ENCODE measurements at places on chromosomes 3 and 15.

GRCh38 chr15:62105266-62105665, 38.5 kb downstream of the C2CD4A start:
- no peak for DNase-seq

DNA sequence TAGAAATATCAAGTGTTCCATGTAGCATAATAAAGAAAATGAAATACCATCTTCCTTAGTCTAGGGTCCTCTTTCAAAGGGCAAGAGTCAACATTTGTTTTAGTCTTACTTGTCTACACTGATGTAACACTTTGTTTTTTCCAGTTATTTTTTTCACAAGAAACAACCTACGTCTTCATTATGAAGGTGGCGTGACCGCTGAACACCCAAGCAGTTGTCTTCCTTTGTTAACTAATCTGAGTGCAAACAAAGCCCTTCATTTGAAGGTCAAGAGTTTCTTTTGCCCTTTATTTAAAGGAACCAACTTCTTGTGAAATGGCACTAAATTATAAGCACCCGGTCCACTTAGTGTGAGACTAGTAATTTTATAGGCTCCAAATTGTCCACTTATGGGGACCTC, 73.2 kb downstream of the CD47 start:
- DNase-seq: peak; percentile 32

GRCh38 chr3:48423883-48424695, 5.8 kb downstream of the PLXNB1 start:
- no peak for DNase-seq

DNA sequence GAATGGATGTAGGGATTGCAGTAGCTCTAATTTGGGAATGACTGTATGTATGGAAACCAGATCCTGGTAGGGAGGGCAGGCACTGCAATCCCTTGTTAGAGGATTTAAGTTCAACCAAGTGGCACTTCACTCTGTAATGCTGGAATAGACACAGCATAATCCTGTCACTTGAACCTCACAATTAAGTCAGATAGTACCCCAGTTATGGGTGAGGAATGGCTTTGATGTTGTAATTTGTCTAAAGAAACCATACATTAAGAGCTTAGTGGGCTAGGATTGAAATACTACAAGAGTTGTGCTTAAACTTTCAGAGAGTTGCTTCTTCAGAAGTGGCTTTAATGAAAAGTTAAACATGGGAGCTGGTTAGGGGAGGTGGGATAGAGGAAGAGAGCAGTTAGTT, 9.3 kb downstream of the RAB7A start:
- no peak for DNase-seq

GRCh38 chr15:68431792-68432401, at the start of gene ITGA11:
Gene ITGA11 (minus strand): TSS chr15:68432163. CDS start chr15:68432066, 97 bp downstream.
- DNase-seq: no peak

GRCh38 chr3:96754128-96754527, 60.3 kb upstream of the EPHA6 start:
- DNase-seq: no peak

- no peak for DNase-seq
Measured at GRCh38 chr3:13277860-13278531, 142.1 kb downstream of the NUP210 start.

- DNase-seq: no peak
Measured at GRCh38 chr3:124951511-124952281, 17.1 kb upstream of the MUC13 start.

GRCh38 chr3:31858439-31858838, 122.6 kb downstream of the OSBPL10 start:
- DNase-seq: no peak

GRCh38 chr3:56361731-56362130, 106.5 kb downstream of the ERC2 start:
- DNase-seq: no peak

DNA sequence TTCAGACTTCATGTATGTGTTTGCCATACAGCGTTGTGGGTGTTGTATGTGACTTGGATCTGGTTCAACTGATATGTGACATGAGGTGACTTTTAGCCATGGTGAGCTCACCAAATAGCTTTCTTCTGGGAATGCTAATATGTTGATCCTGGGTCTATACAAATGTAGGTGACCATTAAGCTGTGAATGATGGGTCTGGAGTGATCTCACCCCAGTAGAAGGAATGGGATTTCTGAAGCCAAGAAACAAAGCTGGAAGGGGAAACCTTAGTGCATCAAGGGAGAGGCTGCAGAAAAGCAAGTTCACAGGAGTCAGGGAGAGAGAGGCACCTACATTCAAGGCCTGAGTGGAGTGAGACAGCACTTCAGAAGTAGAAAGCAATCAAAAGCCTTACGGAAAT, 421.0 kb upstream of the THRB start:
- DNase-seq: no peak

DNA sequence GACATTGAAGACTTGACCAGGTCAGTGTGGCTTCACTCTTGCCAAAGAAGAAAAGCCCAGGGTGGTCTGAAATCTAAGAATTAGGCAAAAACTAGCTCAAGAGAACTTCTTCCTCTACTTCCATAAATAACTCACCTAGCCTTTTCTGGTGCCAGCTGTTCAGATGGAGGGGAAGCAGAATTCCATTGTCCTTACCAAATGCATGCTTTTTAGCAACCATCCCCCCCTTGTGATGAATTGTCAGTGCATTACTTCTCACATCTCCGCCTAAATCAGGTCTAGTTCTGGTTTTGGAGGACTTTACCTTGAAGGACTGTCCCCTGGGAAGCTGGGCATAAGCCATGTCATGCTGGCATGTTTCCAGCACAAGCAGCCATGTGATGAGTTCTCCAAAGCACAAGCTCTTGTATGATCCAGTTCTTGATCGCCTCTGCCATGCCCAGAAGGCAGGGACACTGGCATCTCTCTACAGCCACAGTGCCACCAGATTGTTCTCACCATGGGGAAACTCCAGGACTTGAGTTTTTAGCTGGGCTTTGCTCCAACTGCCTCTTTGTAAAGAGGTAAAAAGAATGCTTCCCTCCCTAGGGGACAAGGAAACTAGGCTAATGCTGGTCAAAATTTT, 96.4 kb upstream of the IL12A start:
- DNase-seq: no peak

DNA sequence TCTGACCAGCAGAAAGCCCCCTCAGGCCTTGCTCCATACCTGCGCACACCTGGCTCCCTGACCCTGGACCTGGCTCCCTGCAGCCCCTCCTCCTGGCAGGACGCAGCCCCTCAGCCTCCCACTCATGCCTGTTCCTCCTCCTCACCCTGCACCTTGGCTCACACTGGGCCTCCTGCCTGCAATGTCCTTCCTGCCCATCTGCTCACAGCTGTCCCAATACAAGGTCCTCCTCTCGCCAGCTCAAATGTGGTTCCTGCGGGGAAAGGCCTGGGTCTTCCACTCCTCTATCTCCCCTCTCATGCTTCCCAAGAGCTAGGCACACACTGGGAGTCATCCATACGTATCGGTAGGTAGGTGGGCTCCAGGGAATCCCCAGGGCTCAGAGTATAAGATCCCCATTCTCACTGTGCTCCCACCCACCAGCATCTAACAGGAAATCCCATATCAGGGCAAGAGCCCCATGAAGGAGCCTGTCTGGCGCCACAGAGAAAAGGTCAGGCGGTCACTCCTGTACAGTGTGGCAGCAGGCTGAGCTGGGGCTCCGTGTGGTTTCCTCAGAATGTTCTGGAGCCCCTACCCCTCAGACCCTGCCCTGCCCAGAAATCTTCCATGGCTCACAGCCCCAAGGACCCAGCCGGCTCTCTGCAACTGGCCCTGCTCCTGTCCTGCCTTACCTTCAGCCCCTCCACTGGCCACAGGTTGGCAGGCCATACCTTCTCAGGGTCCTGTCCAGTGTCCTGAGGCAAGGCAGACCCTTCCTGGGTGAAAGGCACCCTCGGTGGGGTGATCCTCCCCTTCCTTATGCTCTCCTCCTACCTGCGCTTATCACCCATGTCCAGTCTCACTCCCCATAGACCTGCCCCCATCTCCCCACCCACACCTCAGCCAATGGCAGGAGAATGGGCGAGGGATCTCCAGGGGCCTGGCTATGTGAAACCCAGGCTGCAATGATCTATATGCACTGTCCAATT, 10.9 kb downstream of the PLCD1 start:
- no peak for DNase-seq

DNA sequence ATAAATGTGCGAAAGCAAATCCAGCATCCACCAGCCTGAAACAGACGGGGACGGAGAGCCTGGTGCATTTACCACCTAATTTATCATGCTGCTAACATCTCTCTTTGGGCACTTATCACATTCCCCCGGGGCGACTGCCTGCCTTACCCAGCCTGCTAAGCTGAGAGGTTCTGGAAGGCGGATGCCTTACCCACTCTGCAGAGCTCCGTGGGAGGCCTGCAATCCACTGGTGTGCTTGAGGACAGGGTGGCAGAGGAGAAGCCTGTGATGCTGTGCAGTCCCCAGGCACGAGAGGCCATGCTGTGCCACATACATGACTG, 25.5 kb downstream of the MGLL start:
- DNase-seq: peak; percentile 55

DNA sequence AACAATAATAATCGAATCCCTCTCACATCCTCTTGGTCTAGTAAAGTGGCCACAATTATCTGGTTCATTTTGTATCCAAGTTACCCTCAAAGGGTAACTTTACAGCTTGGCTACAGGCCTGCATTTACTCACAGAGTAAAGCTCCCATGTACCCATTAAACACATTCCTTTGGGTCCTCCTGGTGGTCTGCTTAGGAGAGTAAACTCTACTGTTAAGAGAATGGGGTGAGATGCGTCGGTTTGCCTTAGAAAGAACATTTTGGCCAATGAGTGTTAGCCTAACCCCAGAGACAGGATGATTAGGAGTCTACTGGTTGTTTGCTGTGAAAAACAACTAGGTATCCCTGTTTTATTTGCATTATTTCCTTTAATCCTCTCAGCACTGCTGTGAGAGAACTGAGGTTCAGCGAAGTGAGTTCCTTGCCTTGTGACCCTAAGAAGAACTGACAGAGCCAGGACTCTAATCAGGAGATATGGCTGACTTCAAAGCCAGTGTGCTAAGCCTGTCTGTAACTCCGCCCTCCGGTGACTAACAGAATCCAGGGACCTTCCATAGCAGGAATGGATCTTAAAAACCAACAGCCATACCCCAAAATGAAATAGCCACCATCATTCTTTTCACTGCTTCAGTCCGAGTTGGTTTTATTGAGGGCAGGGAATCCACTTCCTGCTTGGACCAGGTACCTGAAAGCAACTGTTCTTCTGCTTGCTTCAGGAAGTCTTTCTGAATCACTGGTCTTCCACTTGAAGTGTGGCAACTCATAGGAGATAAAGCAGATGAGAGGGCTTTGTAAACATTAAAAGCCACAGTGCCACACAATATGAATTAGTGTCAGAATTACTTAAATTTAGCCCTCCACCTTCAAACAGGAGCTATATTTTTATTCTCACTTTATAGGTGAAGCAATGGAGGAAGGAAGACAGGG, 317.3 kb upstream of the WNT5A start:
- DNase-seq: no peak

DNA sequence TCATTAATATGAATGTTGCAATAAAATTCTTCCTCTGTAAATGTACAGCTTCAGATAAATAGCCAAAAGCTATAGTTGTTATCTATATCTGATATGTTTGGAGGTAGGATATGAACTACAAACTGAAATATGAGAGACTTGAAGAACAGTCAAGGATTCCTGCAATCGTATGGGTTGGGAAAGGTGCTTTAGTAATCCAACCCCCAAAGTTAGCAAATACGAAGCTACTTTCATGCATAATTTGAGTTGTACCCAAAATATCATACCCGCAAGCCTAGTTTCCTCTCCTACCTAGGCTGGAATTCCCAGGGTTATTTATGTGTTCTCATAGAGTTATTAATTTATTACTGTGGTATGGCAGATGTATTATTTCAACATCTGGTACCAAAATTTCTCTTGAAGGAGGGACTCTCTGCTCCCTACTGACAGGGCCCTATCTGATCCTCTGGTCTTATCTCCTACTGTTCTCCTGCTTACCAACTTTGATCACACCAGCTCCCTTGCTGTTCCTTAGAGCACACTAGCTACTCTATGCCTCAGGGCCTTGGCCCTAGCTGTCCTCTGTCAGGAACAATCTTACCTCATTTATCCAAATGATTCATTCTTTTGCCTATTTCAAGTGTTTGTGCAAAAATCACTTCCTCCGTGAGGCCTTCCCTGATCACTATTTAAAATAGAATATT, 140.4 kb upstream of the CCDC54 start:
- DNase-seq: no peak

GRCh38 chr3:87969620-87970019, 89.2 kb downstream of the CGGBP1 start:
- no peak for DNase-seq

- DNase-seq: no peak
Measured at GRCh38 chr3:194270627-194271459, 80.3 kb downstream of the CPN2 start.

- DNase-seq: no peak
Measured at GRCh38 chr3:120454076-120454689, 3.4 kb upstream of the FSTL1 start.

DNA sequence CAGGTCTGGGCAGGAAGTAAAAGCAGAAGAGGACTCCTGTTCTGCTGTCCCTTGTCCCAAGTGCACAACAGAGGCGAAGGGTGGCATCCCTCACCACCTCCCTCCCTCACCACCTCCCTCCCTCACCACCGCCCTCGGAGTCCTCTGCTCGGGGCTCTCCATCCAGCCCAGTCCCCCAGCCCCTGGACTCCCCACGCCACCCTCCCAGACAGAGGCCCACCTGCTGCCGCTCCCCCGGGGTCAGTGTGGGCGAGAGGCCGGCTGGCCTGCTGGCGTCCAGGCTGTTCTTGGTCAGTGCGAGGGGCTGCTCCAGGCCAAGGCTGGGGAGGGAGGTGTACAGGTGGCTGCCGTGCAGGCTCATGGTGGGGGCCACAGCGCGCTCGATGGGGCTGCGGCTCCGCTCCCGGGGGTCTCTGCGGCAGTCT, 79.1 kb downstream of the VGLL4 start:
- no peak for DNase-seq

- no peak for DNase-seq
Measured at GRCh38 chr3:14129296-14129695, 4.4 kb downstream of the TMEM43 start.

- DNase-seq: no peak
Measured at GRCh38 chr3:197961582-197961945, 1.5 kb downstream of the LMLN start.

GRCh38 chr3:131975047-131975446, 59.8 kb downstream of the CPNE4 start:
- DNase-seq: no peak

DNA sequence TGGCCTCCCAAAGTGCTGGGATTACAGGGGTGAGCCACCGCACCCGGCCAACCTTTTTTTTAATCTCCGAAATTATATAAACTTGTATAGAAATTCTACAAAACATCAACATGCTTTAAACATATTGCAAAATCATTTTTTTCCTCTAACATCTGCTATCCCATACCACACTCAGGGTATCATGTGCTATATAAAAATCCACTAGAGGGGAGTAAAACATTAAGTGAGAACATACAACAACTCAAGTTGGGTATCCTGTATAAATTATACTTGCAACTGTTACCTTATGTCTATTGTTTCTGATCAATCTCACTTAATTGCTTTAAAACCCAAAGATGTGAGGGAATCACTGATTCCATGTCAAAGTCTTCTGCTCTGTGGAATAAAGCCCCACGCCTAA, 71.9 kb upstream of the FBN1 start:
- no peak for DNase-seq

Measured in NCI-H1436 treated with DMSO at 0.1 percent for 48 hours (cell line).